ENCODE measurements at places on chromosomes 1 and 21.

- peaks cover 4% of the 10 kb centered on the region for H3K27me3 ChIP-seq
- no peaks in the 10 kb centered on the region for H3K4me1 ChIP-seq
- H3K36me3 ChIP-seq, result no peaks in the 10 kb centered on the region
- H3K27ac ChIP-seq, result no peak overlapping the region
Measured at GRCh38 chr1:160007577-160008200, 24.1 kb downstream of the PIGM start.

GRCh38 chr1:208252836-208253576 lies 8.8 kb upstream of the PLXNA2 start:
- no peak overlapping the region for H3K27ac ChIP-seq
- H3K4me3 ChIP-seq, result no peak overlapping the region
- peaks cover 10% of the 10 kb centered on the region for H3K27me3 ChIP-seq
- no peaks in the 10 kb centered on the region for H3K4me1 ChIP-seq

DNA sequence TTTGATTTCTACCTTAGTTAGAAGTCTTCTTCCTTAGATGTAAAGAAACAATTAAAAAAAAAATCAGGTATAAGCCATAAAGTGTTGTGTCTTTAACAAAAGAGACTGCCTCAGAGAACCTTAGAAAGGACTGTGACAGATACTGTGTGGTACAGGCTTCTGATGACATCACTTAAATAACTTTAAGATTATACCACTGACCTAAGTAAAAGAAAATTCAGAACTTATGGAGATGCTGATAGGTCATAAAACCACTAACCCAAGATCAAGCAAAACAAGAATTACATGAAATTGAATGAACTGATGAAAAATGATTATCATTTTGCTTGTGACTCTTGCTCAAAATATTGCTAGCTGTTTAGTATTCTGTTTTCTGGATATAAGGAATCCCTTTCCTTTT lies 220.8 kb downstream of the NRIP1 start:
- H3K4me3 ChIP-seq, result no peak overlapping the region
- H3K36me3 ChIP-seq, result no peaks in the 10 kb centered on the region
- no peak overlapping the region for H3K27ac ChIP-seq
- no peaks in the 10 kb centered on the region for H3K4me1 ChIP-seq
- no peak for DNase-seq

- DNase-seq, result no peak
- peaks cover 69% of the 10 kb centered on the region for H3K4me1 ChIP-seq
- H3K27ac ChIP-seq, result no peak overlapping the region
- no peaks in the 10 kb centered on the region for H3K36me3 ChIP-seq
- H3K27me3 ChIP-seq, result no peaks in the 10 kb centered on the region
- H3K4me3 ChIP-seq, result no peak overlapping the region
Measured at GRCh38 chr1:108082001-108082400, 117.0 kb upstream of the VAV3 start.

- H3K4me3 ChIP-seq, result no peak overlapping the region
- no peaks in the 10 kb centered on the region for H3K36me3 ChIP-seq
- DNase-seq, result no peak
- no peaks in the 10 kb centered on the region for H3K27me3 ChIP-seq
- no peak overlapping the region for H3K27ac ChIP-seq
Measured at GRCh38 chr21:46000182-46000730, 18.7 kb downstream of the COL6A1 start.

DNA sequence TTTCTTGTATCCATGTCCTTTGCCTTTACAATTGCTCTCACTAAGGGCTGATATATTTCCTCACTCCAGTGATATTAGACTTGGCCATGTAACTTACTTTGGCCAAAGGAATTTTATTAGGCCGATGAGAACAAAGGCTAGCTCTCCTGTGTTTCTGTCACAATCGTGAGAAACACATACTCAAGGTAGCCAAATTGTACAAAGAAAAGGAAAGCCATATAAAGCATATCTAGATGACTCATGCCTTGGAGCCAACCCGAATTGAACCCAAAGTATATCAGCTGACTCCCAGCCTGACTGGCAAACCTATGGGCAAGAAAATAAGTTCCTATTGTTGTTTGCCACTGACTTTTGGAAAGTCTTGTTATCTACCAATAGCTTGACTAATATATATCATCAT lies 371.7 kb upstream of the LRRC7 start:
- H3K4me3 ChIP-seq, result no peak overlapping the region
- no peaks in the 10 kb centered on the region for H3K36me3 ChIP-seq
- no peaks in the 10 kb centered on the region for H3K4me1 ChIP-seq
- DNase-seq, result no peak
- no peak overlapping the region for H3K27ac ChIP-seq

DNA sequence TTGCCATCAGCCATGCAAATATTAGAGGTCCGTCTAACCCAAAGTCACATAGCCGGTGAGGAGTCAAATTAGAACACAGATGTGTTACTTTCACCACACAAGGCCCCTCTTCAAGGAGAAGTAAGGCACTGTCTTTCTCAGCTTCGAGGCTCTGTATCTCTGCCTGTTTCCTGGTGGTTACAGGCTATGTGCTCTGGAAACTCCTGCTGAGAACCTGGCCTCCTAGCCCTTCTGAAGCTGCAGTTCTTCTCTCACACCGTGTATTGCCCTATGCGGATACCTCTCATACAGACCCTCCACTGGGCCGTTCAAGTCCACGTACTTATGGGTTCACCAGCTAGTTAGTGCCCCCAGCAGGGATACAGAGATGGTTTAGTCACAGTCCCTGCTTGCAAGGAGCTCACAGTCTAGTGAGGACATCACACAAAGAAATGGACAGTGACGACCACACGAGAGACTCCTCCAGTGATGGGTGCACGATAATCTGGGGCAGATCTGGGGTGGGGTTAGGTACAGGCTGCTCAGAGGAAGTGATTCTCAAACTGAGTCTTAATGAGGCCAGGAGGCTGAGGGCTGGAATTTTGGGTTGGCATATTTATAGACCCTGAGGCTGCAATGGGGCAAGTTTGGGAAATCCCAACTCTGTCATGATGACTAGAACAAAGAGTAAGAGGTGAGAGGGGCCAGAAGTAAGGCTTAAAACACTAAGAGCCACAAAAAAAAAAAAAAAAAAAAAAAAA lies 22.8 kb upstream of the ELOA start:
- peak overlapping the region; percentile 24 for H3K27ac ChIP-seq
- H3K36me3 ChIP-seq, result no peaks in the 10 kb centered on the region
- H3K27me3 ChIP-seq, result no peaks in the 10 kb centered on the region
- H3K4me1 ChIP-seq, result no peaks in the 10 kb centered on the region
- no peak for DNase-seq

DNA sequence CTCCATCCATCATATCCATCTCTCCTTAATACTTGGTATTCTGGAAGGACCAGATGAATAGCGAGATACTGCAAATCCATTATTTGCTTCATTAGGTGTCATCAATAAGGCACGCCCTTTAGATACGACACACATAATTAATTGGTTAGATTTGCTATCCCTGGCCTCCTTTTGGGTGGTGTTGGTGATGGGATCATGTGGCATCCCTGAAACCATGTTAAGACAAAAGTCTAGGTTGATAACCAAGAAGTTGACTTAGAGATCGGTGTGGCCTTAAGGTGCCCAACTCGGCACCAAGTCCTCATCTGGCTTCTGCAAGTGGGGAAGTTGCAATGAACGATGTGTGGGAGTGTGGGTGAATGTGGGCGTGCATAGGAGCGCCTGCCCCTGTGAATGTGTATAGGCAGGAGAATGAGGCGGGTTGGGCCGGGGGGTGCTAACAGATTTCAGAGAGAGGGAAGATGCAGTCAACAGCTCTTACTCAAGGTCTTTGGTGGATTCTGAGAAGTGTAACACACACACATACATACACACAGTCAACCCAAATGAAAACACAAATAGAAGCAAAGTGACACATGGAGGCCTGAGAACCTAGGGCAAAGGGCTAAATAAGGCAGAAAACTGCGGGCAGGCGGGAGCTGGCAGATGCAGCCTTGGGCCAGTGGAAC lies 415.7 kb upstream of the ESRRG start:
- no peaks in the 10 kb centered on the region for H3K36me3 ChIP-seq
- H3K27me3 ChIP-seq, result peaks cover 17% of the 10 kb centered on the region
- no peak overlapping the region for H3K4me3 ChIP-seq
- no peak overlapping the region for H3K27ac ChIP-seq

DNA sequence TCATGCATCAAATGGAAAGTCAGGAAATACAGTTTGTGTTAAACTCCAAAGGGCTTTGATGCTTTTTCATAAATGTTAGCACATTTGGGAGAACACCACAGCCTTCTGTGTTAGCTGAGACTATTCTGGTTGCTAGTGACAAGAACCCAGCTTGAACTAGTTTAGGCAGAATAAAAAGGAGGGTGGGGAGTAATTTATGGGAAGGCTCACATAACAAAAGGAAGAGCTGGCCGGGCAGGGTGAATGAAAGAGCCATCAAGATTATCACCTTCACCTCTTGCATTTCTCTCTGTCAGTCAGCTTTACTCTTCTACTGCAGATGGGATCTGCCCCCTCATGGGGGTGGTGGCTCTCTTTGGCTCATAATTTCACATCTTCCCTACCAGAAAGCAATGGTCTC lies 75.4 kb upstream of the VTCN1 start:
- DNase-seq, result no peak
- H3K27me3 ChIP-seq, result no peaks in the 10 kb centered on the region
- H3K4me3 ChIP-seq, result no peak overlapping the region
- no peaks in the 10 kb centered on the region for H3K36me3 ChIP-seq
- no peak overlapping the region for H3K27ac ChIP-seq

DNA sequence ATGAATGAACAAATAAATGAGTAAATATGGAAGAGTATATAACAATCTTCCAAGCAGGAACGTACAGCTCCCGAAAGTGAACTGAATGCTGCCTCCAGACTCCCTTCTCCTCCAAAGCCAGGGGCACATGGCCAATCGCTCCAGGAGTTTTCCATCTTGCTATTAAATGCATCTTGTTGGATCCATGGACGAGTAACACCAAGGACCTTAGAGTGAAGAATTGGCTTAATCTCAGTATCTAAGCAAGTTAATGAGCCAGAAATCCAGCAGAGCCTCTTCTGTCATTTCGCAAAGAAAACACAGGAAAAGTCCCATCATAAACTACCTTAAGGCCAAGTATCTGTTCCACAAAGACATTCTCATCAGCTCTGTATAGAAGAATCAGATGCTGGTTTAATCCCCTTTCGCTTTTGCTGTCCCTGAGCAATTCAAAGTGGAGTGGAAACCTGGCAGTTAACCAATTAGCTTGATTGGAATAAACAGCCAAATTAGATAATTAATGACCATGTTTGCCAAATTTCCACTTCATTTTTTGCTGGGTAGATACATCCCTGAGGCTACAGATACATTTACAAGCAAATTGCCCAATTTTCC lies 116.0 kb downstream of the MIS18A start:
- no peak for DNase-seq
- no peaks in the 10 kb centered on the region for H3K4me1 ChIP-seq
- H3K36me3 ChIP-seq, result no peaks in the 10 kb centered on the region
- no peak overlapping the region for H3K4me3 ChIP-seq
- H3K27me3 ChIP-seq, result no peaks in the 10 kb centered on the region

- no peak for DNase-seq
- H3K36me3 ChIP-seq, result no peaks in the 10 kb centered on the region
- H3K4me1 ChIP-seq, result no peaks in the 10 kb centered on the region
- H3K4me3 ChIP-seq, result no peak overlapping the region
- H3K27me3 ChIP-seq, result peaks cover 4% of the 10 kb centered on the region
Measured at GRCh38 chr1:165325460-165326203, 30.9 kb downstream of the LMX1A start.

- peaks cover 15% of the 10 kb centered on the region for H3K4me1 ChIP-seq
- no peak for DNase-seq
- no peak overlapping the region for H3K4me3 ChIP-seq
- peak overlapping the region; percentile 21 for H3K27ac ChIP-seq
Measured at GRCh38 chr1:58896246-58897183, 112.7 kb upstream of the JUN start.

DNA sequence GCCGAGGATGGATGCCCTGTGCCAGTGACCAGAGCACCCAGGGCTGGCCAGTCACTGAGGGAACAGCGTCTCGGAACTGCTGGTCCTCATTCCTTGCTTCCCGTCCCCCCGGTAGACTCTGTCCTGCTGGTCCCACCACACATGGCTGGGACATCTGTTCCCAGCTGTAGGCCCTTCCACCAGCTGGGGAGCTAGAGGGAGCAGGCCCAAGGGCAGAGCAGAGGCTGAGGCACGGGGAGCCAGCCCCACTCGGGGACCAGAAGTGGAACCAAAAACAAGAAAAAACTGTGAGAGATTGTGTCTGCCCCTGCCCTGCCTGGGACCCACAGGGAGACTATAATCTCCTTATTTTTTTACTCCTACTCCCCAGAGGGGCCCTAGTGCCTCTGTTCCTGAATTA lies 23.8 kb downstream of the ATP8B2 start:
- DNase-seq, result no peak
- no peaks in the 10 kb centered on the region for H3K27me3 ChIP-seq
- peaks cover 60% of the 10 kb centered on the region for H3K4me1 ChIP-seq
- peaks cover 45% of the 10 kb centered on the region for H3K36me3 ChIP-seq
- H3K27ac ChIP-seq, result no peak overlapping the region
- H3K4me3 ChIP-seq, result no peak overlapping the region

GRCh38 chr1:194802572-194802971 lies 1616.2 kb upstream of the B3GALT2 start:
- no peaks in the 10 kb centered on the region for H3K4me1 ChIP-seq
- no peaks in the 10 kb centered on the region for H3K36me3 ChIP-seq
- no peaks in the 10 kb centered on the region for H3K27me3 ChIP-seq
- H3K27ac ChIP-seq, result no peak overlapping the region
- H3K4me3 ChIP-seq, result no peak overlapping the region

DNA sequence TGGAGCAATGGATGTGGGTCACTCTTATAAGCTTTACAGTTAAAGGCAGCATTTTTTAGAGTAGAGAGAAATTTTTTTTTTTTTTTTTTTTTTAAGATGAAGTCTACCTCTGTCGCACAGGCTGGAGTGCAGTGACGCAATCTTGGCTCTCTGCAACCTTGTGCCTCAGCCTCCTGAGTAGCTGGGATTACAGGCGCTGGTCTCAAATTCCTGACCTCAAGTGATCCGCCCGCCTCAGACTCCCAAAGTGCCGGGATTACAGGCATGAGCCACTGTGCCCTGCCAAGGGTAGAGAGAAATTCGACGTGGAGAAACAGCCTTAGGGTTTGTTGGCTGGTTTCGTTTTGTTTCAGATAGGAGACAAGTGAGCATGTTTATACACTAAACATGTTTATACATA lies 594.2 kb upstream of the ADAMTS5 start:
- no peak overlapping the region for H3K27ac ChIP-seq
- DNase-seq, result no peak
- H3K4me3 ChIP-seq, result no peak overlapping the region
- no peaks in the 10 kb centered on the region for H3K27me3 ChIP-seq
- no peaks in the 10 kb centered on the region for H3K4me1 ChIP-seq
- H3K36me3 ChIP-seq, result no peaks in the 10 kb centered on the region

- H3K27ac ChIP-seq, result peak overlapping the region; percentile 66
- peak overlapping the region; percentile 42 for H3K4me3 ChIP-seq
- peaks cover 41% of the 10 kb centered on the region for H3K4me1 ChIP-seq
- H3K27me3 ChIP-seq, result no peaks in the 10 kb centered on the region
- no peak for DNase-seq
- peaks cover 20% of the 10 kb centered on the region for H3K36me3 ChIP-seq
Measured at GRCh38 chr1:226061841-226062557, 517 bp upstream of the H3-3A start.

GRCh38 chr1:210124736-210125135 lies 107.9 kb upstream of the SERTAD4 start:
- DNase-seq, result no peak
- H3K27ac ChIP-seq, result no peak overlapping the region
- H3K4me1 ChIP-seq, result no peaks in the 10 kb centered on the region
- H3K4me3 ChIP-seq, result no peak overlapping the region
- H3K27me3 ChIP-seq, result no peaks in the 10 kb centered on the region
- no peaks in the 10 kb centered on the region for H3K36me3 ChIP-seq

- no peaks in the 10 kb centered on the region for H3K4me1 ChIP-seq
- no peak for DNase-seq
- no peak overlapping the region for H3K27ac ChIP-seq
- no peaks in the 10 kb centered on the region for H3K27me3 ChIP-seq
- no peaks in the 10 kb centered on the region for H3K36me3 ChIP-seq
Measured at GRCh38 chr1:225597926-225598575, 54.9 kb downstream of the ENAH start.
